ENCODE measurements at places on chromosomes 2 and 18. TPM values are rescaled to one million over a fixed set of nuclear protein-coding genes. Genes with fewer than 3 reads are reported as not detected.
A peak's percentile ranks its signal among the peaks of the same experiment; 100 is the strongest.

MBD5 gene
- 9.7 TPM for total RNA-seq

POTEC gene
- not detected for total RNA-seq

RBM43 gene
- 2.6 TPM for total RNA-seq

SERPINB12 gene
- total RNA-seq = not detected

ACVR1 gene
- total RNA-seq = 6.7 TPM

HAAO gene
- total RNA-seq = not detected

- H3K4me1 ChIP-seq = no peaks in the 10 kb centered on the region
- H3K4me3 ChIP-seq = no peak overlapping the region
- no peaks in the 10 kb centered on the region for H3K27me3 ChIP-seq
- no peaks in the 10 kb centered on the region for H3K36me3 ChIP-seq
- no peak for DNase-seq
Observed at GRCh38 chr2:10920764-10921388, 9.1 kb downstream of the KCNF1 start.

DNA sequence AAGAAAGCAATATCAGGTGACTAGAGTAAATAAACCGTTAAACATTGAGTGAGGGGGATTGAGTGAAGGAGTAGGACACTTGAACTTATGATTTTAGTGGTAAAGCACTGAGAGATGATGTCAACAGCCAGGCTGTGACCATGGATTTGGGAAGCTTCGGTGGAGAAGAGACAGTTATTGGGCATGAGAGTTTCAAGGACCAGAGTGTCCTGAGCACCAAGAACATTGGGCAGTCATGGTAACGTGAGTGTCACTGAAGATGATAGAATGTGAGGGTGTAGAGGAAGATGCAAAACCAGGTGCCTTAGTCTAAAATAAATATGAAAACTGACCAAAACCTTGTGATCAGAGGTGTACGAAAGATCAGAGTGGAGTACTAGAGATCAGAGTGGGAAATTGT lies 248.1 kb downstream of the ASXL3 start:
- H3K4me3 ChIP-seq = no peak overlapping the region
- no peak for DNase-seq
- no peaks in the 10 kb centered on the region for H3K4me1 ChIP-seq
- H3K36me3 ChIP-seq = no peaks in the 10 kb centered on the region
- H3K27me3 ChIP-seq = no peaks in the 10 kb centered on the region

DNA sequence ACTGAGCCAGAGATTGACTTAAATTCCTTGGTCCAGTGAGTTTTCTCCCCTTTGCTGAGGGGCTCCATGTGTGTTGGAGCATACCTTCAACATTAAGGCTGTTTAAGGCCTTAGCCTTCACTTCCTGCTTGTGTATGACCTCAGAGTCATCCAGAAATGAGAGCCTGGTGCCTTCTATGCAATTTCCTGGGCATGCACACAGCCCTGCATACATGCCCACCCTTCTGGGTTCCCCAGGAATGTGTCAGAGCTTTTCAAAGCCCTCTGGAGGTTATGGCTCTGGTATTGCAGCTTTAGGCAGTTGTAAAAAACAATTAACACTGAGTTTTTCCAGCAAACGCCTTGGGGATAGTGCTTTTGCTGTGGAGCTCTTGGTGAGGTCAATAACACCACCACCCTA lies 16.7 kb downstream of the IL1R1 start:
- H3K27me3 ChIP-seq = no peaks in the 10 kb centered on the region
- no peaks in the 10 kb centered on the region for H3K36me3 ChIP-seq
- no peak overlapping the region for H3K27ac ChIP-seq
- DNase-seq = no peak
- peaks cover 14% of the 10 kb centered on the region for H3K4me1 ChIP-seq

GRCh38 chr2:42926434-42927333 lies 134.3 kb upstream of the HAAO start:
- no peak overlapping the region for H3K27ac ChIP-seq
- H3K4me3 ChIP-seq = no peak overlapping the region
- DNase-seq = no peak
- no peaks in the 10 kb centered on the region for H3K36me3 ChIP-seq

- no peaks in the 10 kb centered on the region for H3K27me3 ChIP-seq
- no peak overlapping the region for H3K27ac ChIP-seq
- no peak overlapping the region for H3K4me3 ChIP-seq
- H3K4me1 ChIP-seq = no peaks in the 10 kb centered on the region
- DNase-seq = no peak
- no peaks in the 10 kb centered on the region for H3K36me3 ChIP-seq
Observed at GRCh38 chr2:218815649-218816048, 16.0 kb downstream of the PRKAG3 start.

DNA sequence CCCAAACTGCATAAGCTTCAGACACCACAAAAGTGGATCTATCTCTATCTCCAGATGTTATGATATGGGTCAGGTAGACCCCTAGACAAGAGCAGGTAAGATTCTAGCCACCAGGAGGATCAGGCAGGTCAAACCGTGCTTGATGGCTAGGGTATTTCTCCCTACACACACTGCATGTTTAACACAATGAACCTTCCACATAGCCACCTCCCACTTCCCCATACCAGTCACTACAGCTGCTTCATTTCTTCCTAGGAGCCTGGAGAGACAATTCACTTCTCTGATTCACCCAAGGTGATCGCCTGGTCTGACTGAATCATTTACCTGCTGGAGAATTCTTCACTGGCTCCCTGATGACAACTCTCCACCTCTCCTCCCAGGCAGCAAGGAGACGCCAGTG lies 66.0 kb upstream of the MYCN start:
- no peaks in the 10 kb centered on the region for H3K27me3 ChIP-seq
- no peak for DNase-seq
- no peak overlapping the region for H3K27ac ChIP-seq

- no peaks in the 10 kb centered on the region for H3K27me3 ChIP-seq
- no peaks in the 10 kb centered on the region for H3K36me3 ChIP-seq
- no peak overlapping the region for H3K4me3 ChIP-seq
- no peaks in the 10 kb centered on the region for H3K4me1 ChIP-seq
- DNase-seq = no peak
Observed at GRCh38 chr18:35096677-35097011, 55.4 kb downstream of the MAPRE2 start.

- no peak for DNase-seq
- no peak overlapping the region for H3K4me3 ChIP-seq
- no peak overlapping the region for H3K27ac ChIP-seq
- H3K27me3 ChIP-seq = no peaks in the 10 kb centered on the region
Observed at GRCh38 chr2:113092864-113093612, 25.3 kb downstream of the IL1F10 start.

DNA sequence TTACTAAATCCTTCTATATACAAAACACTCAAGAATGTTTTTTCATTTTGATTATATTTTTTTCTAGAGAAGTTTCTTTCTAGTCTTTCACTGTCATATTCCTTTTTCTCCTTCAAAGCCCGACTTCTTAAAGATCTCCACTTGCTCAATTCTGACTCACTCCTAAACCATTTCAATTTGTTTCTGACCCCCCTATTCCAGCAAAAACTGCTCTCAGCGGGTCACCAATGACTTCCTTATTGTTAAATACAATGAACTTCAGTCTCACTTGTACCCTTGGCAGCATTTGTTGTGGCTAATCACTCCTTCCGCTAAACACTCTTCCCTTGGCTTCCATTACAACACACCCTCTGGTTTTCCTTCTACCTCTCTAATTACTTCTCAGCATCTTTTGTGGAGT lies 111.1 kb upstream of the RBBP8 start:
- peak; percentile 56 for DNase-seq
- H3K27ac ChIP-seq = no peak overlapping the region
- no peaks in the 10 kb centered on the region for H3K36me3 ChIP-seq

DNA sequence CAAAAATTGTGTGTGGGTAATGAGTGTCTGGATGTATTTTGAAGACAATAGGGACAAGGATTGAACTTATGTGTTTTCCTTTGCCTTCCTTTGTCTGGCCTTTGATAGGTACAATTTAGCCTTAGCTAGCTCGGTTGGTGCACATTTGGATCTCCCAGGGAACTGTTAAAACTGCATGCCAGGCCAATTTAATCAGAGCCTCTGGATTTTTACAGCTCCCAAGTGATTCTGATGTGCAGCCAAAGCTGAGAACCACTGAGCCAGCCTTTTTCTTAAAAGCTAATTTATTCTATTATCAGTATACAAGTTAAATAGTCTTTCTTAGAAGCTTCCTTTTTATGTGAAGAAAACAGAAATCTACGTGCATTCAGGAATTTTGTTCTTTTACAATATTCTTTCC lies 25.0 kb downstream of the PLEK start:
- peaks cover 61% of the 10 kb centered on the region for H3K27me3 ChIP-seq
- H3K4me3 ChIP-seq = no peak overlapping the region
- H3K36me3 ChIP-seq = no peaks in the 10 kb centered on the region
- H3K27ac ChIP-seq = no peak overlapping the region

- H3K4me1 ChIP-seq = peaks cover 24% of the 10 kb centered on the region
- no peak overlapping the region for H3K4me3 ChIP-seq
- H3K27ac ChIP-seq = peak overlapping the region; percentile 46
- no peaks in the 10 kb centered on the region for H3K36me3 ChIP-seq
- DNase-seq = peak; percentile 60
Observed at GRCh38 chr2:7692657-7693161, 775.5 kb downstream of the RNF144A start.

GRCh38 chr2:180374502-180375281 lies 367.6 kb upstream of the CWC22 start:
- no peak overlapping the region for H3K27ac ChIP-seq
- no peak overlapping the region for H3K4me3 ChIP-seq
- no peak for DNase-seq
- H3K27me3 ChIP-seq = no peaks in the 10 kb centered on the region
- no peaks in the 10 kb centered on the region for H3K36me3 ChIP-seq

- H3K36me3 ChIP-seq = no peaks in the 10 kb centered on the region
- no peak for DNase-seq
- H3K4me1 ChIP-seq = no peaks in the 10 kb centered on the region
- no peak overlapping the region for H3K27ac ChIP-seq
- H3K27me3 ChIP-seq = no peaks in the 10 kb centered on the region
Observed at GRCh38 chr18:29218091-29218490, 1041.2 kb upstream of the CDH2 start.

DNA sequence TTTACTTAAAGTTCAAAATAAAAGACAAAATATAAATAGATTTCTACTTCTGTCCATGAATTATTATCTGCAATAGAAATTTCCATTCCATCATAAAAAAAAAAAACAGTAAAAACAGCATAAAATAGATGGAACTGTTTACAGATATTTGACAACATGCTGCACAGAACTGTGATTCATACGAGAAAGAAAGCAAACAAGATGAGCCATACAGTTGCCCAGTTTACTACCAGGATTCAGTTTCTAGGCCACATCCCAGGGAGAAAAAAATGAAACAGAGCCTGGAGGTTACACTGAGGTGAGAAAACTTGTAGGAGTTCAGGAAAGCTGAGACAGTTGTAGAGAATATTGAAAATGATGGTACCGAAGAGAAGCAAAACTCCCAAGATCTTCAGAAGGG lies 1426.9 kb upstream of the ACVR2A start:
- DNase-seq = peak; percentile 52
- H3K4me3 ChIP-seq = no peak overlapping the region
- H3K27me3 ChIP-seq = no peaks in the 10 kb centered on the region
- peaks cover 6% of the 10 kb centered on the region for H3K4me1 ChIP-seq
- no peaks in the 10 kb centered on the region for H3K36me3 ChIP-seq
- no peak overlapping the region for H3K27ac ChIP-seq

DNA sequence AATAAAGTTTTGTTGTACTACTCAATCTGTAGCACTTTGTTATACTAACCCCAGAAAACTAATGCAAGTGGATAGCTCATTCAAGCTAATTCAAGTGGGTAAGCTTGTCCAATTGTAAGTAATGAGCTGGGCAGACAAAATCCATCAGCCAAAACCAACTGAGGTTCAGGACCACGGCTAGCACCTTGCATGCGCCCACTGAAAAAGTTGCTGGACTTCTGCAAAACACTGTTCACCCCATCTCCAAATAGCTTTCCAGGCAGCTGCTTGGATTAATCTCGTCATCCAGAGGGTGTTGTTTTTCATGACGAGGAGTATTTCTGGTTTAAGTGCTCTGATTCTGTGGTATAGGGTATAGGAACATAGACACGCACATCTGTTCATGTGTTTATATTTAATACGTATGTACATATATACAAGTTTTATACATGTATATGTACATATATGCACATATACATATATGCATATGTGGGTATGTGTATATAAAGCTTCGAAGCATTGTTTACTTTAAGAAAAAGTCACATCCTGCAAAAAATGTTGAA lies 307.5 kb downstream of the GALR1 start:
- no peak overlapping the region for H3K27ac ChIP-seq
- no peak overlapping the region for H3K4me3 ChIP-seq
- no peaks in the 10 kb centered on the region for H3K4me1 ChIP-seq
- H3K27me3 ChIP-seq = no peaks in the 10 kb centered on the region
- DNase-seq = no peak

DNA sequence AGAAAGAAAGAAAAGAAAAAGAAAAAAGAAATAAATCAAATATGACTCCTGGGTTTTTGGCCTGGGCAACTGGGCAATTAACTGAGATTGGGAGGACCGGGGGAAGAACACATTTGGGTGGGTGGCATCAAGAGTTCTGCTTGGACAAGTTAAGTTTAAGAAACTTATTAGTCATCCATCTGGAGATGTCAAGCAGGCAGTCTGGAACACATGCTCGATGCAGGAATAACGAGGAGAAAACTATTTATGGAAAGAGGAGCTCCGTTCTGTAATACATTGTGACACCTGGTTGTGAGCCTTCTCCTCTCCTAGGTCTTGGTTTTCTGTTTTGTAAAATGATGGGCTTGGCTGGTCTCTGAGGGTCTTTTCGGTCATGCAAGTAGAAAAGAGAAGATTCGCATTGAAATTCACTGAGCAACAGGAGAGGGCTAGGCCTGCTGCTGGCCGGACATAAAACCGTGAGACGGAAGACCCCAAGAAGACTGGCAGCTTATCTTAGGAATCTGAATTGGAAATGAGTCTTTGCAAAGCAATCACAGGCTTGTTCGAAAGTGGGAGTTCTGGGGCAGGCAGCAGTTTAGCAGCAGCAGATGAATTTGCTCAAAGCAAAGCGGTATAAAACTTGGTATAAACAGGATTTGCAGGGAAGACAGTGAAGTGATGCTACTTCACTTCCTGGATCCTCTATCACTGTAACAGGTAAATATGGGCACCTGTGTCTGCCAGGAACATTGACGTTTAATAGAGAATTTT lies 51.4 kb downstream of the E2F6 start:
- H3K4me3 ChIP-seq = no peak overlapping the region
- no peak overlapping the region for H3K27ac ChIP-seq
- no peaks in the 10 kb centered on the region for H3K27me3 ChIP-seq
- peaks cover 4% of the 10 kb centered on the region for H3K36me3 ChIP-seq
- DNase-seq = no peak
- peaks cover 5% of the 10 kb centered on the region for H3K4me1 ChIP-seq

DNA sequence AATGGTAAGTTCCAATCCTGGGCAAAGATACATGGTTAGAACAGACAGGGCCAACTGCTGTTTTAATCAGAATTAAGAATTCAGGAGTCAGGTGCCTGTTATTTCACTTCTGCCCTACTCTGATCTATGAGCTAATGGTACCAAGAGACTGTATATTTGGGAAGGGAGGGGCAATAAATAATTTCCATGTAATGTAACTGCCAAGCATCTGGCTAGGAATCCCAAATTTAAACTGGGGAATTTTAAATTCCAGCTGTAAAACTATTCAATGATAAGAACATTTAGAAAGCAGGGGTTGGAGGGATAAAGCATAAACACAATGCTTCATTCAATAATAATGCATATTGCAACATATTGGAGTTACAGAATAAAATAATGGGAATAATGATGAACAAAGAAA lies 49.7 kb downstream of the SCN7A start:
- no peak overlapping the region for H3K27ac ChIP-seq
- H3K4me3 ChIP-seq = no peak overlapping the region
- H3K27me3 ChIP-seq = peaks cover 22% of the 10 kb centered on the region
- H3K4me1 ChIP-seq = no peaks in the 10 kb centered on the region
- H3K36me3 ChIP-seq = no peaks in the 10 kb centered on the region

GRCh38 chr2:55236992-55237543 lies 4.6 kb downstream of the RPS27A start:
- no peak overlapping the region for H3K4me3 ChIP-seq
- no peaks in the 10 kb centered on the region for H3K27me3 ChIP-seq
- H3K36me3 ChIP-seq = peaks cover 57% of the 10 kb centered on the region
- H3K4me1 ChIP-seq = peaks cover 17% of the 10 kb centered on the region
- no peak overlapping the region for H3K27ac ChIP-seq

Measured in PC-3 (cell line).